ENCODE measurements at places on chromosomes 11 and 22.

GRCh38 chr22:48918585-48919186, 909.0 kb downstream of the BRD1 start:
- DNase-seq, result no peak

DNA sequence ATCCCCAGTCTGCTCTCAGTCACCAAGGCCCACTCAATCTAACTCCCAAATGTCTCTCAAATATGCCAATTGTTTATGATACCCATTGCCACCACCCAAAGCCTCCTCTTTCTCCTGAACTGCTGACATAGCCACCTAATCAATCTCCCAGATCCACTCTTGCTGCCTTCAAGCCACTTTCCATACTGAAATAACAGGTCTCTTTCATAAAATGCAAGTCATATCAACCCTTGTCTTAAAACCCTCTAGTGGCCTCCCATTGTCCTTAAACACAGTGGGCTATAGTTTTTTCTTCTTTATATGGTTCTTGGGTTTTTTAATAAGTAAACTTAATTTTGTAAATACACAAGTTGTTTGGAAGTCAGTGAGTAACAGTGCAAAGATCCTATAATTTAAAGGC, 155.2 kb upstream of the ZC3H12C start:
- no peak for DNase-seq

GRCh38 chr11:19828382-19829108, 115.9 kb downstream of the NAV2 start:
- DNase-seq, result no peak

- DNase-seq, result no peak
Observed at GRCh38 chr11:114085965-114086793, 26.7 kb downstream of the ZBTB16 start.

DNA sequence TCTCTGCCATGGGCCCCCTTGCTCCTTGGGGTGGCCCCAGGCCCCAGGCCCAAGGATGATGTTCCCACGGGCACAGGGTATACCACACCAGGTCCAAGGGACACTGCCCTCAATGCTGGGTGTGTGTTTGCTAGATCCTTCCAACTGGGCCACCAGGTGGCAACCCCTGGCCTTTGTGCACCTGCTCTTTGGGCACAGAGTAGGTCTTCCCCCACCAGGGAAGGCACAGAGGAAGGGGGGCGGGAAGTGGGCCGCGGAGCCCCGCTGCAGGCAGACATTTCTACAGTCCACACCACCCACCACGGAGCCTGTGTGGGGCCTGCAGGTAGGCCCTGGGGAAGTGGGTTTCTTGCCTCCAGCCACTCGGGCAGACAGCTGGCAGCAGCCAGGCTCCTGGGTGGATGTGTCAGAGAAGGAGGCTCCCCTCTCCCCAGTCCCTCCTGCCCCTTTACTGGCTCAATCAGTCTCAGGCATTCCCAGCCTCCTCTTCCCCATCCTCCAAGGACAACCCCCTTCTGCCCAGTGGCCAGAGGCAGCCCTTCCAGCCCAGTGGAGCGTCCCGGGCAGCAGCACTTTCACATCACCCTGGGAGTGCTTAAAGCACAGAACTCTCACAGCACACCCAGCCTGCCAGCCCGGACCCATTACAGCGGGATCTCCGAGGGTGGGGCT, 21.6 kb downstream of the MAFF start:
- no peak for DNase-seq

- no peak for DNase-seq
Observed at GRCh38 chr11:31160504-31161422, 208.8 kb downstream of the DCDC1 start.

DNA sequence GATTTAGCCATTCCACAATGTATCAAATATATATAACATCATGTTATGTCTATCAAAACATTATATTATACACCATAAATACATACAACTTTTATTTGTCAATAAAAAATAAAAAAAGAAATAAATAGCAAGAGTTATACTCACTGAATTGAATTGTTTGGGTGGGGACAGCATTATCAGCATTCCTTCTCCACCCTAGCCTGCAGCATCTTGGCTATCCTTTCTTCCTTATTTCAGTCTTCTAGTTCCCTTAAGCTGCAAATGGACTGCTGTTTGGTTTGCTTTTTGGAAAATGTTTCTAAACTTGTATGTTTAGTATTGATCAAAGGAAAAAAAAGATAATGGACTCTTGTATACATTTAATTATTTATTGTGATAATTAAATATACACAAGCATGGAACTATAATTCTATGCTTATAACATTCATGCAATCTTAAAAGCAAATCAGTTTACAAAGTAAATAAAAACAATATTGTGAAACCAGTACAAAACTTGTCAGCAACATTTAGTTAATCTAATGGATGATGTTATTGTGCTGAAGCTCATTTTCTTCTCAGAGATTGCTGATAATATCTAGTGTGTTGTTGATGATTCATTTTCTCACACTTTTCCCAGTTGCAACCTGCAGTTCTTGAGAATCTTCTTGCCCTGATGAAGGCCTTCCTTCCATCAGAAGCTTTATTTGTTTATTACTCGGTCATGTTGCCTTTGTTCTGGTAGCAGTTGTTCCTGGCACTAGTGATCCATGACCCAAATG, 5.0 kb downstream of the ARHGAP42 start:
- DNase-seq, result no peak

- DNase-seq, result peak; percentile 35
Observed at GRCh38 chr11:123301696-123302400, 106.8 kb upstream of the CLMP start.

- no peak for DNase-seq
Observed at GRCh38 chr22:25534724-25535123, 29.8 kb upstream of the GRK3 start.

DNA sequence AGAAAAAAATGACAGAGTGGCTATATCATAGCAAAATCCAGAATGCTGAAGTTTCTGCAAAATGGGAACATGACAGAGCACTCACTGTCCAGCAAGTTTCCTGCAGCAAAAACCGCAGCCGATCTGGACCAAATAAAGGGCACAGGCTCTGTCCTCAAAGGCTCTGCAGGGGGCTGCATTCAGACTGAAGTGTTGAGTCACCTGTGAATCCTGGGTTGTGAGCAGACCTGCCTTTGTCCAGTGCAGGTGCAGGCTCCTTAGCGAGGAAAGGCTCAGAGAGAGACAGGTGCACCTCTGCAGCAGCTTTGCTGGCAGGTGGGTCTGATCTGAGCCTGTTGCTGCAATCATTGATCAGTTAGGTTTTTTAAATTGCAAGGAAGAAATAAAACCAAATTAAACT, 29.3 kb upstream of the NFAM1 start:
- DNase-seq, result no peak

- DNase-seq, result no peak
Observed at GRCh38 chr11:126134461-126135155, 71.9 kb upstream of the CDON start.

- DNase-seq, result no peak
Observed at GRCh38 chr22:36540867-36541642, 12.1 kb upstream of the EIF3D start.

GRCh38 chr11:28343304-28344233, 235.4 kb downstream of the METTL15 start:
- no peak for DNase-seq

GRCh38 chr11:71178076-71178475, 74.3 kb downstream of the SHANK2 start:
- no peak for DNase-seq

DNA sequence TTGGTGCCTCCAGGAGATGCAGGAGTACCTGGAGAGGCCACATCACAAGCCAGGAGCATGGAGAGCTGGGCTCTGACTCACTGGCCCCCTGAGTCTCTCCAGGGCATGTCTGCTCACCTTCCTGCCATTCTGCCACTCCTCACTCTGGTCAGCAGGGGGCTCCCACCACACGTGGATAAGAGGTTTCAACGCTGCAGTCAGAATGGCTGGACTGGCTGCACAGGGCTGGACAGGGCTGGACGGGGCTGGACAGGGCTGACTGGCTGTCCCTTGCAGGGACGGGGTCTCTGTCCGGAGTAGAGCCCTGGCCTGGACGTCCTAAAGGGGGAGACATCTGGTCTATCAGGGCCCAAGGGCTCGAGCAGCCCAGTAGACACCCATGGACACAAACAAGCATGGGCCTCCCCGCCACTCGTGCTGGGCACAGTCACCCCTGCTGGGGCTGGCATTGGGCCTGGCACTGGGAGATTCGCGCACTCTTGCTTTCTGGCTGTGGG, 34.6 kb downstream of the CYTH4 start:
- peak; percentile 49 for DNase-seq

DNA sequence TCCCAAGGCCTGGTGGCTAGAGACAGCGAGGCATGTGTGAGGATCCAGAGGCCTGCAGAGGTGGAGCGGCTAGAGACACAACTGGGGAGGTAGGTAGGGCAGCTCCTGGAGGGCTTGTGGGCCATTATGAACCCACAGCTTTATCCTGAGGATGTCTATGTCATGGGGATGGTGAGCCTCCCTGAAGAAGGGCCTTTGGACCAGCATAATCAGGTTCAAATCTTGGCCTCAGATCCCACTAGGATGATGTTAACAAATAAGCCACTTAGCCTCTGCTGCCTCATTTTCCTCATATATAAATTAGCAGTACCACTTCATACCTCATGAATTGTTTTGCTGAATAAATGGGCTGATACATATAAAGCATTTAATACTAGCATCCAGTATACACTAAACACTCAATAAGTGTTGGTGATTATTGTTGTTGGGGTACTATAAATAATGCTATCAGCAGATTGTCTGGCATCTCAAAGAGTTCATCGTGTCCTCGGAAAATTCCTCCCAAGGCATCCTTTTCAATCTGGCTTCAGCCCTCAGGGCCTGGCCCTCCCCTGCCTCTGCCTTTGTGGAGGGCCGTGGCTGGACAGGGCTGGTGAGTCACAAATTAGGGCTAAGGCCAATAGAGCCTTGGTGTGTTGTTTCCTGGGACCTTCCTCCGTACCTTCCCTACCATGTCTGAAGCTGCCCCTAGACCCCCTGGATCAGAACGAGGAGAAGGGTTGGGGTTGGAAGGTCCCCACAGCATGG, 30.9 kb upstream of the LRRC32 start:
- DNase-seq, result no peak

GRCh38 chr22:50507421-50507990, at the start of gene LMF2:
Gene LMF2, minus strand, starts transcription at chr22:50507702. Its CDS starts 27 bp downstream, at chr22:50507675.
- DNase-seq, result peak; percentile 90

- DNase-seq, result peak; percentile 51
Observed at GRCh38 chr11:130213143-130213978, 53.8 kb downstream of the ST14 start.

DNA sequence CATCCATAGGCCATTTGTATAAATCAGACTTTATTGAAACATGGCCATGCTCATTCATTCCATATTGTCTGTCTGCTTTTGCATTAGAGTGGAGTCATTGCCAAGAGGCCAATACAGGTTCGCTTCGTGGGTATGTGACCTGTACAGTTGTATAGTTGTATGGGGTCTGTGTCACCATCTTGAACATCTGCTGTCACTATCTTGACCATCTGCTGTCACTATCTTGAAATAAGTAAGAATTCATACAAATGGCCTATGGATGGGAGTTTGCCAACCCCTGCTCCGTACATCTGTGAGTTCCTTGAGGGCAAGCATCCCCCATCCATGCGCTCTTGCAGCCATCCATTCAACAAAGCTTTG, 44.4 kb upstream of the ANO1 start:
- DNase-seq, result no peak

DNA sequence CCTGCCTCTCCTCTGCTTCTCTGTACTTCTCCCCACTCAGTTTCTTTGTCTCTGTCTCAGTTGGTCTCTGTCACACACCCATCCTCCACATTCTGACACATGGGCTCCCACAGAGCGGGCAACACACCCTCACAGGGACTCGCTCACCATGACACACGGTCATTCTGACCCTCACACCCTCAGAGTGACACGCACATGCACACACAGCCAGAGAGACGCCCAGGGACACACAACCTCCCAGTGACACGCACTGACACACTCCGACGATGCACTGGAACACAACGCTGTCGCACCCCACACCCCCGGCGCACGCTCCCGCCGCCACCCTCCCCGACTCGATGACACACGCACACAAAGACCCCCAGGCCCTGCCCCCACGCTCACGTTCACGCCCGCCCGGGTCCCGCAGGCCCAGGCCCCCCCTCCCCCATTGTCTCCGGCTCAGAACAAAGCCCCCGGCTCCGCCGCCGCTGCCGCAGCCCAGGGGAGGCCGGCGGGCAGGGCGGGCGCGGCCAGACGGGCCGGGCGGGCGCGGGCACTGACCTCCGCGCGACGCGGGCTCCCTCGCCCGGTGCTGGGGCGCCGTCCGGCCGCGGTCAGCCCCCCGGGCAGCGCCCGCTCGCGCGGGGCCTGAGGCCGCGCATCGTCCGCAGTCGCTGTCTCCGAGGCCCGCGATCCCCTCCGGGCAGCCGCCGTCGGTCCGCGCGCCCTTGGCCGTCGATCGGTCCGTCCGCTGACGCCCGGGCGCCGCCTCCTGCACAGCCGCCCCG, 404 bp downstream of the DCHS1 start:
- DNase-seq, result no peak

GRCh38 chr11:94958121-94958696, 15.1 kb downstream of the CWC15 start:
- no peak for DNase-seq

DNA sequence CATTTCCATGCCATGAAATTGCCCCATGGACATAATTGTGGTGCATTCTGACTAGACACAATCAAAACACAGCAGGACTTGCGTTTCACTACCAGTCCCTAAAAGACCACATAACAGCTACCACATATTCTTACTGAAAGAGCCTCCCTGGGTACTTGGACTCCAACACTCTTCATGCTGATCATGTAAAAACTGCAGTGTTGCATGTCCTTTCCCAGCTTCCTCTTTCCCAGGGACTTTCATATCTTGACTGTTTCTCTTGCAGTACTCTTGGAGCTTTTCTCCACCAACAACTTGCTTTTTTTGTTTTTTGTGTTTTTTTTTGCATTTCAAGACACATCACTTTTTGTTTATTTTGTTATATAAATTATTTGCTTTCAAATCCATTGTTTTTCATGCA, 22.9 kb downstream of the MS4A6E start:
- DNase-seq, result no peak

DNA sequence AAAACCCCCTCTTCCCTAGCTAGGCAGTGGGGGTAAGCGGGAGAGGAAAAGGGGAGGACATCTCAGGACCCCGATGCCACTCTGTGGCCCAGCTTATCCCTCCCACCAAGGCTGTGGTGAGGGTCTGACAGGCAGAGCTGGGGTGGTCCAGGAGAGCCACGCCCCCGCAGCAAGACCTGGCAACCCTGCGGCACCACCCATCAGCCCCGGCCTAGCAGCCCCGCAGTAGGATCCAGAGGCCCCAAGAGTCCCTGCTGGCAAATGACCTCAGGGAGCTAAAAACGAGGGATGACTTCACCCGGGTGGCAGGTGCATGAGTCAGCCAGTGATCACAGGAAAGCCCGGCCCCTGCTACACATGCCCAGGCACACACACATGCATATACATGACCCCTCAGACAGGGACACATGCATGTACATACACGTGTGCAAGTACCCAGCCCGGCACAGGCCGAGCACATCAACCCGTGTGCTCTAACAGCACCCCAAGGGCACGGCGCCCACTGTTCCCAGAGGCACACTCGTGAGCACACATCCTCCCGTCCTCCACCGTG, 32.3 kb downstream of the ARVCF start:
- no peak for DNase-seq

DNA sequence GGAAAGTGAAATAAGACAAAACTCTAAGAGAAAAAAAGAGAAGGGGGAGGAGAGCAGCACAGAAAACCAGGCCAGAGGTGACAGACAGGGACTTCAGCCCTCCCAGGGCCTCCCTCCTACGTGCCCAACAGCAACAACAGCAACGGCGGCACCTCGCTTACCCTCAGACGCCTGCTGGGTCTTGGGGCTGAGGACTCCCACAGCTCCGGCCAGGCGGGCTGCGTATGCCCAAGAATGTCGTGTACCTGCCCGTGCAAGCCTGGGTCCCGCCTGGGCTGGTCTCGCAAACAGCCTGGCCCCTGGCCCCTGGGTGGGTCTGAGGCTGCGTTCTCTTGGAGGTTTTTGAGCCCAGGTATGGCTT, 30.5 kb downstream of the ARAP1 start:
- peak; percentile 19 for DNase-seq

Measured in stimulated activated CD8-positive, alpha-beta memory T cell treated with anti-CD3 and anti-CD28 coated beads, Interleukin-2, amount 100 ng/mL, for 1 hour (primary cell).